D341Med (cell line): ENCODE measurements at places on chromosomes 7 and 10.
A peak's percentile ranks its signal among the peaks of the same experiment; 100 is the strongest.

DNA sequence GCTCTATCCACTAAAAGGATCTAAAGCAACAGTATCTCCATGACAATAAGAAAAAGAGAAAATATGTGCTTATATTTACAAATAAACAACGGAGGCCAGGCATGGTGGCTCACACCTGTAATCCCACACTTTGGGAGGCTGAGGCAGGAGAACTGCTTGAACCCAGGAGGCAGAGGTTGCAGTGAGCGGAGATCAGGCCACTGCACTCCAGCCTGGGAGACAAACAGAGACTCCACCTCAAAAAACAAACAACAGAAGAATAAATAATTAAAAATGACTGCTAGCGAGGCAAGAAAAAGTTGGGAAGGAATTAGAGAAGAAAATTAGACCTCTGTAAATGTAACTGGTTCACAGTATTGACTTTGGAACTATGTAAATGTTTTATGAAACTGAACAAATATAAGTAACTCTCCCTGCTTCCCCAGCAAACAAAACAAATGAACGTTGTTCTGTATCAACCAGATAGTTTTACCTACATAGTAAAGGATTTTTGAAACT is 17.1 kb downstream of the TRIM24 start:
- DNase-seq, result no peak

- no peak for DNase-seq
These were observed 63.1 kb downstream of the PYROXD2 start for GRCh38 chr10:98351831-98352402.

GRCh38 chr10:69246036-69246435 is 25.9 kb downstream of the HKDC1 start:
- DNase-seq, result no peak

GRCh38 chr7:81583882-81584533 is 185.8 kb downstream of the HGF start:
- no peak for DNase-seq

GRCh38 chr10:44278837-44279324 is 106.0 kb downstream of the CXCL12 start:
- DNase-seq, result no peak

- DNase-seq, result no peak
These were observed 107.9 kb downstream of the POU6F2 start for GRCh38 chr7:39085590-39086049.

DNA sequence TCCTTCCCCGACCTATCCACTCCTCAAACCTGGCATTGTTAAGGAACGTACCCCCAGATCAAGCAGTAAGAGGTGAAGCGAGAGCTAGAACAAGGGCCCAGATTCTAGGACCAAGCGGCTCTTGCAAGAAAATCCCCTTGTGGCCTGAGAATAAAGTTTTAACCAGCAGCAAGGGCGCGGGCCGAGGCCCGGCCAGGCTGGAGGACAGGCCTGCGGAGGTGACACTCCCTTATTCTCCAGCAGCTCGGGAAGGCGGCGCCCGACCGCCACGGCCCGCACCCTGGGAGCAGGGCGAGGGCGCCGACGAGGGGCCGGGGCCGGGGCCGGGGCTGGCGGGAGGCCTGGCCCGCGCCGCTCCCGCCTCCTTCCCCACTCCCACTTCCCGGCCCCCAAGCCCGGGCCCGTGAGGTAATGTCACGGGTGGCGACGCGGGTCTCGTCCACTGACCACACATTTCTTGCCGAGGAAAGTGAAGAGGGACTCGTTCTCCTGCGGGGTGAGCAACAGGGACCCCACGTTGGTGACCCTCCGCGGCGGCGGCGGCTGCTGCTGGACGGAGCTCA is 551 bp downstream of the WASL start:
- DNase-seq, result peak; percentile 72

- no peak for DNase-seq
These were observed 18.6 kb downstream of the RABGEF1 start for GRCh38 chr7:66758950-66759628.

DNA sequence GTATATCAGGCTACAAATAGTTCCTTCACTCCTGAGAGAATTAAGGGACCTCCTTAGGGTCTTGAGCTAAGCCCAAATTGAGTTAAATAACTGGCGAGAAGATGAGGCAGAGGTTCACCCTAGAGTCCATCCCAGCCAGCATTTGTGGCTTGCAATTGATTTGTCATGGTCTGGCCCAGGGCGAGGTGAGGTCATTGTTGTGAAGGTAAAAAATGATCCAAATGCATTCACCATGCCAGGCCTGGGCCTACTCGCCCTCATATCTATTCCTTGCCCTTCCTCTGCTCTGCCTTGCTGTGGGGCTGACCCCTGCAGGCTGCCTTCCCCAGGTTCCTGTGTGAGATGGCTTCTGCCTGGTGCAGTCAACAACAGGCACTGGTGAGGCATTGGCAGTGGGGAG is 207.2 kb downstream of the ZNF365 start:
- no peak for DNase-seq

DNA sequence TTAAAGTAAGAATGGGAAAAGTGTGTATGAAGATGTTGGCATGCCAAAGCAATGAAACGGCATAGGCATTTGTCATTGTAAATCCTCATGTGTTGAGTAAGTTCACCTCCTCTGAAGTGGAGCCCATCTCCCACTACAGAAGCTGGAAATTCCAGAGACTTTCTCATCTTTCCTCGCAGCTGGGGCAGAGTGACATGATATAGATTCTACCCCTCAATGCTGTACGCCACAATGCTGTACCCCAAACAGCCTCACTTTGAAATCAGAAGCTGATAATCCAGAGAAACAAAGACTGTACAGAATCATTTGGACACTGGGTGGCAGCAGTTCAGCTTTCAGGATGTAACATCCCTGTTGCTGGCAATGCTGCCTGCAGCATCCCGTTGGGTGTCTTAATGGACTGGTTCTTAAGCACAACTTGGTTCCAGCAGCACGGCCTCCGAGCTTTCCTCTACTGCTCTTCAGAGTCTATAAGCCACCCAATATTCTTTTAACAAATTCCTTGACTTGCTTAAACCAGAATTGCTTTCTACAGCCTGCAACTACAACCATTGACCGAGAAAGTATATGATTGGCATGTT is 18.8 kb downstream of the ZC3HAV1L start:
- peak; percentile 84 for DNase-seq

DNA sequence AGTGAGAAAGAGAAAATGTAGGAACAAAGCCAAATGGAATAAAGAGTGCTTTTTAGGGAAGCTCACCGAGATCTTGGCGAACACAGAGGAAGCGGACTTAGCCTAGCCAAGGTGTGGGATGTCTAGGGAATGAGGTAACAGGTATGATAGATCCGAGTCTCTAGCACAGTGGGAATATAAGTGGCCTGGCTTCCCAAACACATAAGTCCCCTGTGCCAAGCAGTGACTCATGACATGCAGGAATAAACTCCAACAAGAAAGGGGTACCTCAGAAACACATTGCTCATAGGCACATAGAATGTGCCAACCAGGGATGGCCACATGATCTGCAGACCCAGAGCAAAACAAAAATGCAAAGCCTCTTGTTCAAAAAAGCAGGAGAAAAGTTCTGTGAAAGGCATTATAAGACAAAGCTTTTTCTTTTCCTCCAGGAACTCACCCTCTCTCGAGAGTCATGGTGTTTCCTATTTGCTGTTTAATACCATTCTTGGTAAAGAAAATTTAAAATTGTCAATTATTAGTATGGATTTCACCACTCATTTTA is 542.5 kb downstream of the GATA3 start:
- DNase-seq, result no peak

GRCh38 chr7:96321658-96322372 is at the start of gene SLC25A13:
Gene SLC25A13, minus strand, starts transcription at chr7:96322098. Its CDS starts 142 bp downstream, at chr7:96321956.
- peak; percentile 91 for DNase-seq

DNA sequence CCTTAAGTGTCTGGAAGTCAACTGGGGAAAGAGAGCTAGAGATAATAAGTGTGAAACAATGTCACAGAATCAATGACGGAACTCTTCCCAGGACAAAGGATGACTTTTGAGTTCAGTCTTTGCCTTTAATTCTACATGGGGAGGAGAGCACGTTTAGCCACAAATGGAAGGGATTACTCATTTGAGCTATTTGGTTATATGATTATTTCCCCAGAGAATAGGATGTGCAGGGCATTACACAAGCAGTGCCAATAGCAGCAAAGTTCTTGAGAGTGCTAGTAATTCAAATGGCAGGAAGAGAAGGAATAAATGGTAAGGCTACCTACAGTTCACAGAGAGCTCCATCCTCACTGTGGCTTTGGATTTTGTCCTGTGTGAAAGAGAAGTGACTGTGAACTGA is 6.0 kb downstream of the EGFR start:
- no peak for DNase-seq
